ENCODE measurements at places on chromosomes 7 and 10.

GRCh38 chr10:33073641-33074415, 115.8 kb upstream of the ITGB1 start:
- no peak for DNase-seq

DNA sequence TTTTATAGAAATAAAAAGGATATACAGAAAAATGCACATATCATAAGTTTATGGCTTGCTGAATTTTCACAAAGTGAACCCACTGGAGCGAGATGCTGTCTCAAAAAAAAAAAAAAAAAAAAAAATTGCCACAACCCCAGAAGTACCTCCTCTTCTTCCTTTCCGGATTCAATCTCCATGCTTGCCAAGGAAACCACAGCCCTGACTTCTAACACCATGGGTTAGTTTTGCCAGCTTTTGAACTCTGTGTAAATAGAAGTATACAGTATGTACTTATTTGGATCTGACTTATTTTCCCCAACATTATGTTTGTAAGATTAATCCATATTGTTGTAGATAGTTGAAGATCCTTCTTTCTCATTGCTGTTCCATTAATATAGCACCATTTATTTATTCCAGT, 40.0 kb downstream of the FANK1 start:
- DNase-seq = no peak

GRCh38 chr10:125768219-125768855, 7.3 kb downstream of the MMP21 start:
- DNase-seq = no peak

- DNase-seq = no peak
Measured at GRCh38 chr10:22230158-22230833, 12.5 kb upstream of the EBLN1 start.

DNA sequence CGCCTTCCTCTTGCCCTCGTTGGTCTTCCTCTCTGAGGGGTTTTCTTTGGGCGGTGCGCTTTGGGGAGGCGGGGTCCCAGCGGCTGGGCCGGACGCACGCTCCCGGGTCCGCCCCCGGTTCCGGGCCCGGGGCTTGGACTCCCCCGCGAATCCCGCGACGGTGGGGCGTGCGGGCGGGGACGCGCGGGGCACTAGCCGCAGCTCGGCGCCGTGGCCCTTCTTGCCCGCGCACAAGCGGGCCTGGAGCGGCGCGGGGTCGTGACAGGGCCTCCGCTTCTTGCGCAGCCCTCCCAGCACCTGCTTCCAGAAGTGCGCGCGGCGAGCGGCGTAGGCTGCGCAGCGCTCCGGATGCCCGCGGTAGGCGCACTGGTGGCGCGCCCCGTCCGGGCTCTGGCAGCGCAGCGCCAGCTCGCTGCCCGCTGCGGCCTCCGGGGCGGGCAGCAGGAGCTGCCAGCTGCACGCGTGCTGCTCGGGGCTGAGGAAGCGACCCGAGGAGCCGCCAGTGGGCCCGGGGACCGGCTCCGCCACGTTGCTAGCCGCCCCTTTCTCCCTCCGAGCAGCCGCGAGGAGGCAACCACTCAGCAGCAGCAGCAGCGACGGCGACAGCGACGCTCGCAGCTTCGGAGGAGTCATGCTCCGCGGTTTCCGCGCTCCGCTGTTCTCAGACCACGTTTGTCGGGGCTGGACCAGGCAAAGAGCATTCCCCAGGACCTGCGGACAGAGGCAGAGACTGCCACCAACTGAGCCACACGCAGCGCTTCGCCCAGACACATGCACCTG, 759 bp downstream of the FGFBP3 start:
- DNase-seq = peak; percentile 57

DNA sequence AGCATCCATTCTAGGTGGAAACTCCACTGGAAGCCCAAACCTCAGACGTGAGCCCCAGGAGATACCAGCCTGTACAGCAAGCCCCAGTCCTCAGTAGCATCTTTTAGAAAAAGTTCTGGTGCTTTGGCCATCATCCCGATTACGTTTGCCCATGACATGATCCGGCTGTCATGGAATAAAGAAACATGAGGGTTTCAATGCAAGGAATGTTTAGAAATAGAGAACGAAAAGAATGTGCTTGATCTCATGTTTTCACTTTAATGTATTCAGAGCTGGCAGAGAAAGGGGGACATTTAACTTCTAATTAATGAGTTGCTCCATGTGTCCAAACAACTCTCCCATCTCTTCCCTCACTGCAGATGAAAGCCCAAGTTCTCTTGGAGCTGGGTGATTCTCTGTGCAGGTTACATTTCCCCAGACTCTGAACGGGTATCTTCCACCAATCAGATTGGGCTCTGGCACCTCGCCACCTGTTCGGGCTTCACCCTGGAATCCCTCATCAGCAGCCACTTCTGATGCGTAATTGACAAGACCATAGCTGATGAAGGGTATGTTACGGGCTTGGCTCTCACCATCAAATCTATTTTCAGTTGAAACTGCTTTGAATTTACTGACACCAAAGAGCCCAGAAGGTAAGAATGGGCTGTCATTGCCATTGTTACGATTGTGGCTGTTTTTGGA, 165.3 kb downstream of the PLXNA4 start:
- no peak for DNase-seq

DNA sequence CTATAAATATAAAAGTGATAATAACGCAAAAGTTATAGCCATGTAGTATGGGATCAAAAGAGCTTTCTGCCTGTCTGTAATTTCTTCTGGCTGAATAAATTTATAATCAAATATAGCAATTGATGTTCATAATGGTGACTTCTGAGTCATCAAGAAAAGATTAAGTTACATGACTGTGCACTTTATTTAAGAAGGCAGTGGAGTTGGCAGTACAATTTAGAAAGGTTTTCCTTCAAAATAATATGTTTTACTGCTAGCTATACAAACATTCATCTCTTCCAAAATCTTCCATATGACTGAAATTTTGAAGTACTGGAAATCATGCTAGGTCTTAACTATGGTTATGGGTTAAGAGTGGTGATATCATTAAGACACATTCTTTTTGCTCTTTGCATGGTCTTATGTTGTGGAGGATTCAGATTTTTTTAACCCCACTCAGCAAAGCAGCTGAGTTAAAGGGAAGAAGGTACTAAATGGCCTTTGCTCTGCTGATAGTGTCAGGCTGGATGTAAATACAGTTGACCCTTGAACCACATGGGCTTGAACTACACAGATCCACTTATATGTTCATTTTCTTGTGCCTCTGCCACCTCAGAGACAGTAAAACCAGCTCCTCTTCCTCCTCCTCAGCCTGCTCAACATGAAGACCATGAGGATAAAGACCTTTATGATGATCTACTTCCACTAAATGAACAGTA, 323.6 kb downstream of the BBS9 start:
- no peak for DNase-seq

GRCh38 chr10:75312440-75312839, 76.7 kb upstream of the COMTD1 start:
- DNase-seq = no peak

GRCh38 chr10:43627942-43628341, 20.7 kb downstream of the ZNF32 start:
- DNase-seq = no peak

- DNase-seq = peak; percentile 68
Measured at GRCh38 chr10:101031796-101032636, 982 bp downstream of the SFXN3 start.

GRCh38 chr10:86295791-86296190, 70.8 kb downstream of the GRID1 start:
- no peak for DNase-seq

GRCh38 chr10:43683451-43684291, 35.0 kb upstream of the ZNF32 start:
- no peak for DNase-seq

GRCh38 chr7:39005036-39005435, 27.3 kb downstream of the POU6F2 start:
- DNase-seq = no peak

- no peak for DNase-seq
Measured at GRCh38 chr10:1605999-1606940, 131.1 kb downstream of the ADARB2 start.

GRCh38 chr7:29806208-29806994, at the start of gene WIPF3:
TSS of gene WIPF3 (plus strand) at chr7:29806508. CDS start at chr7:29834725, 28,217 bp downstream.
- no peak for DNase-seq

DNA sequence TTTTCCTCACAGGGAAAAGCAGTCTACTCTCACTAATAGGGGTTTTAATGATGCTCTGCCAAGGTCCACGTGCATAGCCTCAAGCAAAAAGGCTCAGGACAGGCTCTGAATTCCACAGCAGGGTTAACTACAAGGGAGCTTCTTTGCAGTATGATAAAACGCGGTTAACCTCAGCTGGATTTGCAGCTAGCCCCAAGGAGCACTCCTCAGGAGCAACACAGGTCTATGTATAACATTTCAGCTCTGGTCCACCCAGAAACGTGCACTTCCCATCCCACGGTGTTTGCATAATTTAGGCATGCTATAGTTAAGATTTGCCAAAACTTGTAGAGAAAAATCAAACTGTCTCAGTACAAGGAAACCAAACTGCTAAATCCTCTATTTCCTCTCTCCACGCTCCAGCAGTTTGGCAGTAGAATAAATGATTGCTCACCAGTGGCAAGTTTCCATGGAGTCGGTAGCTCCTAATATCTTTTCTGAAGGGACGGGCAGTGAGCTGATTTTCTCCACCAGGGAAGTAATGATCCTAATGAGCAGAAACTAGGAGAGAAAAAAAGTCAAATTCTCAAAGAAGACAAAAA, 13.1 kb upstream of the ASB4 start:
- no peak for DNase-seq

DNA sequence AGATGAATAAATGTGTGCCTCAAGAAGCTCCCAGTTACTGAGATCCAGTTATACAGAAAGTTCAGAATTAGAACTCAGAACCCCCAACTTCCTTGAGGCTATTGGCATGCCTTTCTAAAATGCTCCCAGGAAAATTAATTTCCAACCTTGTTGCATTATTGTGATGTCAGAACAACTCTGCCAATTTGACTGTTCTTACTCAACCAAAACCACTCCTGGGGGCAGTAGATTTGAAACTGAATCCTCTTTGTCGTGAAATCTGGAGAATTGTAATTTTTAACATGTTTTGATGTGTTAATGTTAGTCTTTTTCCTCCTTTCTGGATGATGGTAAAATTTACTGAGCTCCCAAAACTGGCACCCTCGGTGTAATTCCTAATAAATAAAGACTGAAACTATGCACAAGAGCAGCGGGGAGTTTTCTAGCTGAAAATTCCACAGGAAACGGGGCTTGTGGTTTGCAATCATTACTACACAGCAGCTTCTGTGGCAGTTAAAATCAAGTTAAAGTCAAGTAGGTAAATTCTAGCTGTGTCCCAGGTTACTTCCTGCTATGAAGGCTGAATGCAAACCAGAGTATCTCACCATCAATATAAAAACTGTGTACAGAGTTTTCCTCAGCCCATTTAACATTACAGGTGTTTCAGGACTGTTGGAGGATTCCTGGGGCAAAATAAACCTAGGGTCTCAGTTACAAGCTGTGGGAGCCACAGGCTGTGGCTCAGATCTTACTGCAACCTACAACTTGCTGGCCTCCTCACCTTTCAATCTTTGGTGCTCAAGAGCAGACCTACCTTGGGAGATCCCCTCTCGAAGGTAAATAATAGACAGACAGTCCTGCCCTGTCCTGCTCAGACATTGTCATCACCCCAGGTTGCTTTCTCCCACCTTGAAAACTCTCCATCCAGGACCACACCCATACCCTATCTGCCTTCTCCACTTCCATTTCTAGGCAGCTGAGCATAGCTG, 156.3 kb upstream of the KMT2E start:
- no peak for DNase-seq

DNA sequence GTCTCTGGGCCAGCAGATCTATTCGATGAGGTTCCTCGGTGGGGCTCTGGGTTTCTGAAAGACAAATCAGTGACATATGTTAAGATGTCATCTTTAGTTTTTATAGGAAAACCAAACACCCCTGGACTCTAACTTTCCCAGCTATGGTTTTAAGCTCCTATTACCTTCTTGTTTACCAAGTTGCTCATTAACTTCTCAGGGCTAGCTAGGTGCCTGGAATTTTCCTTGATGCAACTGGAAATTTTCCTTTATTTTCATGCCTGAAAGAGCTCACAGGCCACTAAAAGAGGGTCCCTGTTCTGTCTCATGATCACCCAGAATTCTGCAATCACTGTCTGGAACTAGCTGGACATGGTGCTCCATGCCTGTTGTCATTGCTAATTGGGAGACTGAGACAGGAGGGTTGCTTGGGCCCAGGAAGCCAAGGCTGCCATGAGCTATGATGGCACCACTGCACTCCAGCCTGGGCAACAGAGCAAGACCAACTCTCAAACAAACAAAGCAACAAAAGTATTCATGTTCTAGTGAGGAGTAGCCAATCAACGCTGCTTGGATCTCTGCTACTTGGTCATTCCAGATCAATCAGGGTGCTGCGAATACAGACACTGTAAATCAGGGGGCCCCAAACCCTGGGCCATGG, 1173.5 kb upstream of the AUTS2 start:
- no peak for DNase-seq

DNA sequence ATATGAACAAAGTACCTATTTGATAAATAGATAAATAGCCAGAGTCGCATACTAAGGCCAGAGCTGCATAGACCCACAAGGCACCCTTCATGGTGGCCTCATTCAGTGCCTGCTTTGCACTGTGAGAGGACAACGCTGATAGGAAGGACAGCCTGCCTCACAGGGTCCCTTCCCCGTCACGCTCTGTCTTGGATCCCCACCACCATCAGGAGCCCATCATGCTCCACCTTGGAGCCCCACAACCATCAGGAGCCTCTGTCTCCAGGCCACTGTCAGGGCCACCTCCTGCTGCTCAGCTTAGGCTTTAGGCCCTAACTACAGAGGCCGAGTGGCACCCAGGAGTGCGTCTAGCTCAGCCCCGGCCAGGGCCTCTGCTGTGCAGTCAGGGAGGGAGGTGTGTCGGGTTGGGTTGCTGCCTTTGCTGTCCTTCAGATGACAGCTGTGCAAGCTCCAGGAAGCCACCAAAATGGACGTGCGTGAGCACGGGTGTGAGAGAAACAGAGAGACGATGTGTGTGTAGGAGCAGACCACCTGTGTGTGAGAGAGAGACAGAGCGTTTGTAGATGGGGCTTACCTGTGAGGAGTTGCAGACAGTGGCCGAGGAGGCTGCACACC, 516.9 kb downstream of the GLRX3 start:
- DNase-seq = no peak

DNA sequence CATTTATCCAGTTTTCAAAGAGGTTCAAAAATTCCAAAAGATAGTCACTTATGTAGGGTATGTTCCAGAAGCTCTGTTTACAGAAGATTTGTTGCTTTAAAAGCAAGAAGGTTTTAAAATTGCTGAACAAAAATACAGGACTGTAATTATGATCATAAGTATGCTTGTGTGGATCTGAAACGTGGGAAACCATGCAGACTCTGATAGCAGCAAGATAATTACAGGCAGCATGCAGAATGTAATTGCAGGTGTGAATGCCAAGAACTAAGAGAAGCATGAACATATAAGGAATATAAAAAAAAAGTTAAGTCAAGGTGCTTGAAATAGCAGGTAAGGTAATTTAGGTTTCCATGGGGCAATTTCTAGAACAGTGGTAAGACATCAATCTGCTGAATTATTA, 405.7 kb downstream of the ARL4A start:
- DNase-seq = no peak

DNA sequence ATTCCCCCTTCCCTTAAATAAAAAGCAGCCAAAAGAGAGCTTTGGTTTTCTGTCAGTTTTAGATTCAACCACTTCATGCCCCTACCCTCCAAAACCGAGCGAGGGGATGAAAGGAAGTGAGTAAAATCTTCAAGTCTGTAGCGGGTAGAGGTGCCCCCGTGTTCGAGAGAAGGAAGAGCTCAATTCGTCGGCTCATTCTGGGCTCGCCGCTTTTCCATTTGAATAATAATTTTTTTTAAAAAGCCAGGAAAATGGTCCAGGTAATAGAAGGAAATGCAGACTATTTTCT, 436.2 kb upstream of the GALNT17 start:
- no peak for DNase-seq

GRCh38 chr10:133258066-133258817, 18.4 kb downstream of the ADAM8 start:
- DNase-seq = no peak
